CD8-positive, alpha-beta memory T cell (primary cell): ENCODE measurements at places on chromosomes 6 and 20. TPM values are rescaled to one million over a fixed set of nuclear protein-coding genes. Genes with fewer than 3 reads are reported as not detected.

GRCh38 chr6:166282394-166283032 lies 25.7 kb downstream of the PRR18 start:
- H3K27me3 ChIP-seq: no peaks in the 10 kb centered on the region
- H3K4me1 ChIP-seq: no peaks in the 10 kb centered on the region
- no peak overlapping the region for H3K27ac ChIP-seq
- no peaks in the 10 kb centered on the region for H3K36me3 ChIP-seq
- DNase-seq: no peak

ENPP4 gene
- 13.0 TPM for total RNA-seq

GRCh38 chr6:113744861-113745260 lies 112.3 kb upstream of the MARCKS start:
- no peak for DNase-seq
- H3K36me3 ChIP-seq: no peaks in the 10 kb centered on the region
- H3K4me1 ChIP-seq: no peaks in the 10 kb centered on the region
- no peaks in the 10 kb centered on the region for H3K27me3 ChIP-seq
- H3K27ac ChIP-seq: no peak overlapping the region

DNA sequence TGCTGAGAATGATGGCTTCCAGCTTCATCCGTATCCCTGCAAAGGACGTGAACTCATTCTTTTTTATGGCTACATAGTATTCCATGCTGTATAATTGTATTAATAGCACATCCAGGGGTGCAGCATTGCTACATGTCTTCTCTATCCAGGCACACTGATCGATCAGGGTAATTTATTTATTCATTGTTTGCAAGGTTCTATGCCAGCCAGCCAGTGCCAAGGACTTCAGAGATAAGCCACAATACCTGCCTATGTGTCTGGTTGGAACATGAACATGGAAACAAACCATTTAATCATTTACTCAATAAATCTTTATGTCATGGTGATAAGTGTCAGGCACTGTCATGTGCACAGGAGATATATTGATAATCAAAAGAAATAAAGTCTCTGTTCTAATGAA lies 5.8 kb upstream of the OR2B3 start:
- H3K4me3 ChIP-seq: no peak overlapping the region
- DNase-seq: no peak
- no peak overlapping the region for H3K27ac ChIP-seq
- H3K4me1 ChIP-seq: no peaks in the 10 kb centered on the region

CLPSL2 gene
- not detected for total RNA-seq

- H3K36me3 ChIP-seq: peaks cover 46% of the 10 kb centered on the region
- H3K27me3 ChIP-seq: no peaks in the 10 kb centered on the region
- no peak overlapping the region for H3K27ac ChIP-seq
- no peak for DNase-seq
- H3K4me3 ChIP-seq: no peak overlapping the region
These were observed 26.5 kb downstream of the TM9SF4 start for GRCh38 chr20:32135983-32136515.

DNA sequence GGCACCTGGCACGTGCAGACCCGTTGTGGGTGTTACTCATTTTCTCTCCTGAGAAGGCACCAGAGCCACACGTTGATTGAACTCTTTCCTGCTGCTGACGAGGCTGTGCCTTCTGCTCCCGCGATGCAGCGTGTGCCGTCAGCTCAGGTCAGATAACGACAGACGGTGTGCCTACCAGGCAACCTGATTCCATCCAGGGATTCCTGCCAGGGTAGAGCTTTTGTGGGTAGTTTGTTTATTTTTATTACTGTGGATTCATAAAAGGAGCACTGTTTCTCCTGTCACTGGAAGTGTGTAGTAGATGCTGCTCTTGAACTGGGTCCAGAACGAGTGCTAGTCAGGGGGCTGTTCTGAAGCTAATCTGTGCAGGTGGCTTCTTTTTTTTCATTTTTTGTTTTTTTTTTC lies 20.7 kb downstream of the PRPF6 start:
- H3K4me1 ChIP-seq: no peaks in the 10 kb centered on the region
- no peak overlapping the region for H3K4me3 ChIP-seq
- no peak overlapping the region for H3K27ac ChIP-seq

HTR1E gene
- total RNA-seq: not detected

- no peak for DNase-seq
- no peak overlapping the region for H3K27ac ChIP-seq
- no peaks in the 10 kb centered on the region for H3K27me3 ChIP-seq
- H3K4me3 ChIP-seq: no peak overlapping the region
These were observed 23.1 kb upstream of the CGA start for GRCh38 chr6:87118054-87118453.

GRCh38 chr6:35054106-35054742 lies 86.9 kb downstream of the TCP11 start:
- no peak overlapping the region for H3K27ac ChIP-seq
- no peaks in the 10 kb centered on the region for H3K27me3 ChIP-seq
- H3K36me3 ChIP-seq: no peaks in the 10 kb centered on the region
- H3K4me1 ChIP-seq: no peaks in the 10 kb centered on the region
- no peak overlapping the region for H3K4me3 ChIP-seq
- no peak for DNase-seq

GRCh38 chr20:33655164-33655563 lies 7.0 kb upstream of the C20orf144 start:
- no peak overlapping the region for H3K27ac ChIP-seq
- H3K27me3 ChIP-seq: no peaks in the 10 kb centered on the region
- H3K4me1 ChIP-seq: no peaks in the 10 kb centered on the region
- H3K4me3 ChIP-seq: no peak overlapping the region
- no peak for DNase-seq
